Osteocyte (in vitro differentiated cells): ENCODE measurements at places on chromosomes 7 and 10. TPM values are rescaled to one million over a fixed set of nuclear protein-coding genes. Genes with fewer than 3 reads are reported as not detected.

The TIAL1 gene
- 125 and 133 TPM in 2 replicates for total RNA-seq

The AOAH gene
- total RNA-seq: not detected in 2 replicates

The TRIL gene
- 3.5 and 4.0 TPM in 2 replicates for total RNA-seq

- no peak for DNase-seq
Measured at GRCh38 chr7:26553128-26553527, 261.5 kb downstream of the SNX10 start.

DNA sequence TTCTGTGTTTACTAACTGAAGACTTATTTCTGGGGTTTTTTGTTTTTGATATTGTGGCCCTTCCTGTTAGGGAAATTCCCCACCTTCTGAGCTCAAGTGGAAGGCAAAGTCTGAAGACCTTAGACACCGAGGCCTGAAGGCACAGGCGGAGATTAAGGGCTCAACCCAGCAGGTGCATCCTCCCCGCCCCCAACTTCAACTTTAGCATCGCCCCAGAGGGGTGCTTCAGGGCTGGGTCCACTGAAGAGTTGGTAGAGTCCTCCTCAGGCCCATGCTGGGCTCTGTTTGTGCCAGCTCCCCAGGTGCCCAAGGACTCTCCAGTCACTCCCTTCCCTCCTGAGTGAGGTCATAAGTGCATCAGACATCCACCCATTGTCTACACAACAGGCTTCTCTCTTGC, 9.4 kb upstream of the PPIA start:
- DNase-seq: no peak

DNA sequence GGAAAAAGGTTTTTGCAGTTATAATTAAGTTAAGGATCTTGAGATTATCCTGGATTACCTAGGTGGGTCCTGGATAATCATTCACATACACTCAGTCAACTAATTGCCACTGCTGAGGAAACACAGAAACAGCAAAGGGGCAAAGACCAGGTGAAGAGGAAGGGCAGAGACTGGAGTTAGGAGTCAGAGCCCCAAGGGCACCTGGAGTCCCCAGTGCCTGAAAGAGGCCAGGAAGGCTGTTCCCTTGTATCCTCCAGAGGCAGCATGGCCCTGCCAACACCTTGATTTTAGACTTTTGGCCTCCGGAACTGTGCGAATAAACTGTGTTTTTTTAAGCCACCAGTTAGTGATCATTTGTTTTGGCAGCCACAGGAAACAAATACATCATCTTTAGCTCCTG, 24.6 kb downstream of the PRR15 start:
- no peak for DNase-seq

GRCh38 chr10:104478380-104478779, 124.7 kb downstream of the CFAP58 start:
- no peak for DNase-seq

DNA sequence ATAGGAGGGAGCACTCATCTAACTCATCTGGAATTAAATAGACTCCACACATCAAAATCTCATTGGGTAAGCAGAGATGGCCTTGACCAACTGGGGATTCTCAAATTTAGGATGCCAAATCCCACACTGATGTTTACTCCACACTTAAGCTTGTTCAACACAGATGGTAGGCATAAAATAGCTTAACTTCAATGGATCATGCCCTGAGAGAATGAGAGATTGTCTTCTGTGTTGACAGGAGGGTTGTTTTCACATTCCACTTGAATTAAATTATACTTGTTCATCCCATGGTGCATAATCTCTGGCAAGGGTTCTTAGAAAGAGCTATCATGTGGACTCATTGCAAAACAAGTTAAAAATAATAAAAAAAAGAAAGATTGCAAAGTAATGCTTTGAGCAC, 391.4 kb downstream of the PLXDC2 start:
- no peak for DNase-seq

- no peak for DNase-seq
Measured at GRCh38 chr7:100019908-100020307, 4.5 kb downstream of the ZKSCAN1 start.

- no peak for DNase-seq
Measured at GRCh38 chr7:132410385-132410784, 165.9 kb downstream of the PLXNA4 start.

- DNase-seq: no peak
Measured at GRCh38 chr10:113055458-113055857, 105.4 kb downstream of the TCF7L2 start.

DNA sequence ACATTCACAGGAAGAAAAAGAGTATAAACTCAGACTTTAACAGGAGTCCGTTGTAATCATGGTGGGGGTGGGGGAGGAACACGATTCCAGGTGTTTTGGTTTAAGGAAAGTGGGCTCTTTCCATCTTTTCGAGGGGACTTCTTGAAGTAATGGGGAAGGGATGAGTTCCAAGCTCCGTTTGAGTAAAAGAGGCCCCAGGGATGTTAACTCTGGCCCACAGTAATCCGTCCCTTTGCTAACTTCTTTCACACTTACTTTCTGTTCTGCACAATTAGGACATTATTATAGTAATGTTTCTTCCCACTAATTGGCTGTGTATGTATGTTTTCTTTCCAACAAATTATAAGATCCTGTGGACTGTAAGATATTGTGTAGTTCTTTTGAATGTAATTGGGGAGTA, 374.4 kb downstream of the BBS9 start:
- no peak for DNase-seq
